ENCODE measurements at places on chromosomes 2 and 18.
A peak's percentile ranks its signal among the peaks of the same experiment; 100 is the strongest.

DNA sequence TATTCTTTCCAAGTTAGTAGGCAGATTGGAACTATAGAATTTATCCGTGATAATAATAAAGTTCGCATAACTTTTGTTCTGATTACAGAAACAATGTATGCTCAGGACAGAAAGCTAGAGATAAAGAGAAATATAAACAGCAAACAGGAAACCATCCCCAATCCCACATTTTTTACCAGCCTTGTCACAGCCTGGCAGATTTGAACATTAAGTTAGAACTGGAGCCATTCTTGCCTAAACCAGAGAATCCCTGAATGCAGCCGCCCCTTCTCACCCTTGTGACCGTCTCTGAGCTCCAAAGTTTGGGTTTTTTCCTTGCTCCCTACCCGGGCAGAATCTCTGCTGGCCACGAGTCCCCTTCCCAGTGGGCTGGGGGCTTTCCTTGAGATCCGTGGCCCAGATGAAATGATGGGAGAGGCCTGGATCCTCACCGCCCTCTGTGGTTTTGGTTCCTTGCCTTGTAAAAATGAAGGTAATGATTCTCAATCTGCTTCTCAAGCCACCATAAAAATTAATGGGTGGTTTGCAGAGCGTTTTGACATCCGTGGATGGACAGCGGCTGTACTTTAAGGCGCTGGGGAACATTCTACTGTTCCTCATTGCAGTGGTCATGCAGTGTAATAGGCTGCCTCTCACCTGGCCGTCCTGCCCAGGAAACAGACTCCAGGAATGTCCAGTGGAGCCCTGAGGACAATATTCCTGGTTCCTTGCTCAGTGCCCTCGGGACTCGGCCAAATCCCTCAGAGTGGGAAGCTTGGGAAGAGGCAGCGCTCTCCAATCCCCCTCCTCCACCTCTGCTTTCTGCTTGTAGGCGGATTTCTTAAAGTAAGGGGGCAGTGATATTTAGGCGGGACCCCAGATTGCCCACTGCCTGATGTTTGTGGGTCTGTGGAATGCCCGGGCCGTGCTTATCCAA is 1.6 kb downstream of the SH3BP4 start:
- DNase-seq: no peak

DNA sequence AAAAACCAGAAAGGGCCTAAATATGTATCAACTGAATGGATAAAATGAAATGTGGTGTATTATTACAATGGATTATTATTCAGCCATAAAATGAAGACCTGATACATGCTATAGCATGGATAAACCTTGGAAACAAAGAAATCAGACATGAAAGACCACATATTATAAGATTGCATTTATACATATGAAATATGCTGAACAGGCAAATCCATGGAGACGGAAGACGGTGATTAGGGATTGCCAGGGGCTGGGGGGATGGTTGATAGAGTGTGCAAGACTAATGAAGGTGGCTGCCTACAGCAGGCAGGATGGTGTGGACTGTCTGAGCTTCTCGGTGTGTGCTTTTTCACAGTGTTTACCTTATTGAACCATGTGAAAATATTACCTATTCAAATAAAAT is 11.4 kb upstream of the AFG3L2 start:
- no peak for DNase-seq

DNA sequence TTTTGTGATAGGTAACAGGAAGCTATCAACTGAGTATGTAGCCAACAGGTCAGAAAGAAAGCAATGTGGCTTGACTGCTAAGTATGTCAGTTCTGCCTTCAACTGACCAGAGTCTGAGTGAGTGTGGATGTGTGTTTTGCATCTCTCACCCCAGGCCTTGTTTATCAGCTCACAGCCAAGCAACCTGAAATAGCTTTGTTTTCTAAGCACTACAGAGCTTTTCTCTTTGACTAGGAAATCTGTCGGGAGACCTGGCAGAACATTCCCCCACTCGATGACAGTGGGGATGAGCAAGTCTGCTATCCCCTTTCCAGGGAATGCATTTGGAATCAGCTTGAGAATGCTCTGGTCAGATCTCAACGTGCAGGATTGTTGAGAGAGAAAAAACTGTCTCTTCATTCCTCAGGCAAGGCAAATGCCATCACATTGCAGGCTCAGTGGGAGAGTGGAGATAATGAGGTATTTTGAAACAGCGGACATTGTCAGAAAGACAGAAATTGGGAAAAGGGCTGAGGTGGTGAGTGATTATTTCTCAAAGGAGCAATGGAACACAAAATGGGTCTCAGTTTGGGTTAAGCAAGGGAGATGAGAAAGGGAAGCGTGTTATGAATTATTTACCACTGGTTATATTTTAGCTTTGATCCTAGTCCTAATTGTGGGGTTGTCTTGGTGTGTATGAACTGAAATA is 233.8 kb upstream of the PIK3C3 start:
- DNase-seq: no peak

DNA sequence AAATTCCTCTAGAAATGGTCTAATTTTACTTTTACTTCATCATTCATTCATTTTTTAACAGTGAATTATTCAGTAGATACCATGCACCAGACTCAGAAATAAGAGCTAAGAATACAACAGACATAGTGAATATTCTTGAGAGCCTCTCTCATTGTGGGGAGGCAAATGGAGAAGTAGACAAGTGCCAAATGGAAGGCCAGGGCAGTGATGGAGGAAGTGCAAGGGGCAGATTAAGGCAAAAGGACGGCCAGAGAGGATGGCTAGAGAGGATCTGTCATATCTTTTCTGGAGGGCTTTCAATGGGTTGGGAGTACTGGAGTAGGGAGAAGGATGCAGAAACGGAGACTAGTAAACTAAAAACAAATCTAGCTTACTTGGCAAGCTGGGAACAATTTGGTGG is 19.0 kb upstream of the RMDN2 start:
- no peak for DNase-seq

DNA sequence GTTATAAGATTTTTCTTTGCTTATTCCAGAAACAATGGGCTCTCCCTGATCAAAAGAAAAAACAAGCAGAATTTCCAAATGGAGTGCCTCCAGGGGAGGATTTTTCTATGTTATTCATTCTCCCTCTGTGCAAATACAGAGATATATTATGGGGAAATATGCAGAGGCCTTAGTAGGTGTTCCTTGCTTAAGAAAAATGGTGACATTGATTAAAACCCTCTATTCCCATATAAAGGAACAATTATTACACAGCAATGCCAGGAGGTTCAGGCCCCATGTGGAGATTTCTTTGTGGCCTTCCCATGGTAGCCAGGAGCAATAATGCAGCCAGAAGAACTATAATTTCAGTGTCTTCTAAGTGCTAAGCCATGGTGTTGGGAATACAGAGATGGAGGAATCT is 255.9 kb upstream of the CXCR4 start:
- no peak for DNase-seq

- no peak for DNase-seq
These were observed 60.0 kb downstream of the CEP192 start for GRCh38 chr18:13051159-13051558.

GRCh38 chr2:85963068-85963467 is 74.3 kb upstream of the ST3GAL5 start:
- DNase-seq: no peak

- DNase-seq: no peak
These were observed 68.2 kb upstream of the HPCAL1 start for GRCh38 chr2:10234409-10235094.

DNA sequence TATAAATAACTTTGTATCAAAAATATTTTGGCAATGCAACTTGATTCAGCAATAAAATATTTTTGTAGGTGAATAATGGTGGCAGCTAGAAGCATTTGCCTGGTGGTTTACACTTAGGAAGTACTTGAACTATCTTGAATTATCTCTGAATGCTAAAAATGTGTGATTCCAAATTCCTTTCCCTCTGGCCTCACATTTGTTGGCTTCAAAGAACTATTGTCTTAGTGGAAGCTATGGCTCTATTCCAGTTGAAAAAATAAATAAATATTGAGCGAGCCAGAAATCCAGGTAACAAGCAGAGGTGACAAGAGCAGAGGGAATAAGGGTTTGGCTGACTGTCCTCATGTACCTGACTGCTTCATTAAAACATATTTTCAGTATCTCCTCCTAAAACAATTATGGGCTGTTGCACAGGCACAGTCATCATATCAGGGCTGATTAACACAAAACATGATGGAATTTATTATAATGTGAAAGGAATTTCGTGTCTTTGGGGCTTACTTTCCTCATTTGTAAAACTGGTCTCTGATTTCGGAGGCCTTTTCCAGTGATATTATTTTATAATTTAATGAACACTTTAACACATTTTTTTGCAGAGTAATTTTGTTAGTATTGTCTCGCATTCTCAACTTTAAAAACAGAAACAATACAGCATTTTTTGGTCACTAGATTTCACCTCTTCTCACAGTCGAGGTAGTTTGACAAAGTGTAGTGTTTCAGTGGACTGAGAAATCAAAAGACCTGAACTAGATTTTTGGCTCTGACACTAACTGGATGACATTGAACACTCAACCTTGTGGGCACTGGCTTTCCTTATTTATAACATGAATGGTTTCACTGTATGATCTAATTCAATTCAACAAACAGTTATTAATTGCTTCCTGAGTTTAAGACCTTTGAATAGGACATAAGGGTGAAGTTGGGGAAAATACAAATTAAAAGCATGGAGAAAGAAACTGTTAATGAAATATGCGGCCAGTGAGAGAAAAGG is 7.8 kb upstream of the CAVIN2 start:
- DNase-seq: no peak

- no peak for DNase-seq
These were observed 43.0 kb upstream of the SLC35G4 start for GRCh38 chr18:11566236-11566965.

GRCh38 chr2:22934747-22935146 is 450.2 kb upstream of the KLHL29 start:
- DNase-seq: no peak

GRCh38 chr2:186544255-186544675 is 45.6 kb upstream of the ITGAV start:
- no peak for DNase-seq

DNA sequence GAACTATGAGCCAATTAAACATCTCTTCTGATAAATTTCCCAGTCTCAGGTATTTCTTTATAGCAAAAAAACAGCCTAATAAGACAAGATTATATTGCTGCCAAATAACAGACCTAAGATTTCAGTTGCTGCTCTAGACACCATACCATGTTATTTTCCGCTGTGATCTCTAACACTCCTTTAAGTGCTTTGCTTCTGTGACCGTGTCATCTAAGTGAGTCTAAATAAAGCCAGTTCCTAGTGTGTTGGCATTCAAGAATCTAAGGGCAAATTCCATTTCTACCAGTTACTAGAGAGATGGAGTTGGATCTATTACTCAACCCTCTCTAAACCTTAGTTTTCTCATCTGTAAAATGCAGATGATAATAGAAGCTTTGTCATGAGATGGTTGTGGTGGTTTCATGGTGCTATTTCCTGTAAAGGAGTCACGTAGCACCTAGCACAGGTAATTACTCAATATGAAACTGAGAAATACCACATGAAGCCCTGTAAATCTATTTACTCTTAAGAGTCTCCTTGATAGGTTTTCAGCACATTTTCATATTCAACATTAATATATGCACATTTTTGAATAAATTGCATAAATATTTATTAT is 40.5 kb downstream of the SPHKAP start:
- no peak for DNase-seq

DNA sequence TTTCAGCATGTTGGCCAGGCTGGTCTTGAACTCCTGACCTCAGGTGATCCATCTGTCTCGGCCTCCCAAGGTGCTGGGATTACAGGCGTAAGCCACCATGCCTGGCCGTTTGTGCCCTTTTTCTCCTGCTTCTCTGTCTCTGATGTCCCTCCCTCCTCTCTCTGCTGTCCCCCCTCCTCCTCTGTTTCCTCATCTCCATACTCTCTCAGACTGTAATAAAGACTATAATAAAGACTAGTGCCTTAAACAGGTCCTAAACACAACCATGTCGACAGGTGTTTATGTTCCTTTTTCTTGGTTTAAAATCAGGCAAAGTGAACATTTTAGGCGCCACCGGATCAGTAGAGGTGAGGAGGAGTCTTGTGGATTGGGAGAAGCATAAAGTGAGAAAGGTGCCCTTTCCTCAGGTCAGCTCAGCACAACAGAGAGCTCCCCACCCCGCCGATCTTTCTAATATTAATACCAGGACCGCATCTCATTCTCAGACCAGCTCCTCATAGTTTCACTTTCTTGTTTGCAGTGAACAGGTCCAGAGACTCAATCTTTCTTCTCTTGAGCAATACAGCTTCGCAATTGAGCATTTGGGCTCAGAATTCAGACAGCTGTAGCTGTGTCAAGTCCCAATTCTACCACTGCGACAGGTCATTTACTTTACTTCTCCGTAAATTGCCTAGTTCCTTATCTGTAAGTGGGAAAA is 23.7 kb downstream of the TIMM21 start:
- no peak for DNase-seq

DNA sequence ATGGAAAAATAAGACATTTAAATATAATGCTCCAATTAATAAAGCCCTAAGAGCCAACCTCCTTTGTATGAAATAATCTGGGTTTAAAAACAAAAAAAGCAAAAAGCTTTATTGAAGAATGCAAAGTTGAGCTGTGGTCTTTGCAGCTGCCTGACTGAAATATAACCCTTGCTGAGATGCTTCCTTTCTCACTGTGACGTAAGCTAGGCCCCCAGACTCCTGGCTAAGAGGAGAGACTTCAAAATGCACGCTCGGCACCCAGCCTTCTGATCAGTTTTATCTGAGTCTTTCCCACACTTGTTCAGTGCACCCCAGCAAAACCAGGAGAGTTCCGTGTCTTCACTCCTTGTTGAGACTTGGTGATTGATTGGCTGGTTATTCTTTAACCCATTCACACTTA is 115.3 kb downstream of the BCL11A start:
- DNase-seq: no peak

- no peak for DNase-seq
These were observed 188.3 kb downstream of the ETAA1 start for GRCh38 chr2:67585400-67585799.

DNA sequence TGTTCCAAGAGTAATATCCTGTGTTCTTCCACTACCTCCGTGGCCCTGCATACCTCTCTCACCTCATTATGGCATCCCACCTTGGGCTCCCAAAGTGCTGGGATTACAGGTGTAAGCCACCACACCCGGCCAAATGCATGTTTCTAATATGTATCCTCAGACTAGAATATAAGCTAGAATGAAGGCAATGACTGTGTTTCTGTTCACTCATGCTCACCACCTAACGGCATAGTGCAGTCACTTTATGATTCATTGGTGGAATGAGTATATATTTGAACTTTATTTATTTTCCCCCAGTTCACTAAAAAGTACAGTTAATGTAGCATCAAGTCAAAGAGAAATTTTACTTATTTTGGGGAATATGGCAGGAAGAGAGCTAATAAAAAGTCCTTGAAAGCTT is 11.3 kb downstream of the PIGN start:
- DNase-seq: no peak

- DNase-seq: no peak
These were observed 249.9 kb upstream of the THUMPD2 start for GRCh38 chr2:40028792-40029488.

- peak; percentile 55 for DNase-seq
These were observed 30.4 kb upstream of the MGAT4A start for GRCh38 chr2:98761267-98761781.

DNA sequence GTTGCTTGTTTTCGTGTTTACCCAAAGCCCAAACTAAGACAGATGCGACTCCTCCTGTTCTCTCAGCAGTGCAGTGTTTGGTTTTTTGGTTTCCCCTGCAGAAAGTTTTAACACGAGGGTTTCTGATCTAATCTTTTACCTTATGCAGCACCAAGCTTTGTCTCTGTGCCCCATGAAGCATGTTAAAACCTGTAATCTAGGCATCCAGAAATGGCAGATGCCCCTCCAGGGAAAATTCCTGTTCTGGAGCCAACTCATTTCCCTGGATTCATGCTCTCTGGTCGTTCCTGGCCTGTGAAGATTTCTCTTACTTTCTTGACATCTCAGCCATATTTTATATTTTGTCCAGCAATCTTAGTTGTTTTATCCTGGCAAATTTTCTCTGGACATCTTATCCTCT is 91.5 kb downstream of the LTBP1 start:
- no peak for DNase-seq

All from stimulated activated CD4-positive, alpha-beta T cell treated with anti-CD3 and anti-CD28 coated beads, Interleukin-1b, Interleukin-23, amount 100 ng/mL, for 1 hour (primary cell).